RPMI7951 (cell line): ENCODE measurements at places on chromosomes 1 and 21. TPM values are rescaled to one million over a fixed set of nuclear protein-coding genes. Genes with fewer than 3 reads are reported as not detected.

DNA sequence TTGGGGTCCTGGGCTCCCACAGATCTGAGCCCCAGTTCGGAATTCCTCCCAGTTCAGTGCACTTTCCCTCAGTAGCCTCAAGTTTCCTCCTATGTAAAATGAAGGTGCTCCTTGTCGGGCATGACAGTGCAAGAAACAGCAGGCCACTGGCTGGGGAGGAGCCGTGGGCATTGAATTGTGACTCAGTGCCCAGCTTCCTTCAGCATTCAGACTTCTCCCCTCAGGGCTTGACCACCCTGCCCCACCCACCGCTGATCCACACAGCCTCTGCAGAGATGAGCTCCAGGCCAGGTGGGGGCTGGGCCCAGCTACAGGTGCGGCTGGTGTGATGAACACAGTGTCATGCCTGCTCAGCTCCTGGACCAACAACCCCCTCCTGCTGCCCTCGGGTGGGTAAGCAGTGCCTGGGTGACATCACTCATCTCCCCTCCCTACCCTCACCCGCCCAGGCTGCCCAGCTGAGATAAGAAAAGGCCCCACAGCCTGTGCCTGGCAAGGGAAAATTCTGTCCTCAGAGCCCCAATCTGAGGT lies 4.9 kb downstream of the MOB3C start:
- peak; percentile 84 for DNase-seq

VWA5B1 gene
- not detected in 2 replicates for total RNA-seq

FAM177B gene
- not detected in 2 replicates for total RNA-seq

GRCh38 chr1:48205522-48205921 lies 17.0 kb upstream of the SLC5A9 start:
- no peak for DNase-seq

DNA sequence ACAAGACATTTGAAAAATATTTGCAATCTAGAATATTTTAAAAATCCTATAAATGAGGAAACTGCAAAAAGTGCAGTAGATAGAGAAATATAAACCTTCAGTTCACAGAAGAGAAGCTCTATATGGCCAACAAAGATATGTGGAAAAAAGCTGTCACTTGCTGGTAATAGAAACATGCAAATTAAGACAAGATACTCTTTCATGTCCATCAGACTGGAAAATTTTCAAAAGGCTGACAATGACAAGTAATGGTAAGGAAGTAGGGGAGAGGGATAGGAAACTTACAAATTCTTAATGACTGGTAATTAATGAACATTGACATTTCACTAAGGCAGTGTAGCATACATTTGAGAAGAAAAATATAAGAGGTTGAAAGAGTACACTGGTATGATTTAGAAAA lies 147.9 kb downstream of the MRPL39 start:
- no peak for DNase-seq
